ENCODE measurements at places on chromosomes 5 and 9. TPM values are rescaled to one million over a fixed set of nuclear protein-coding genes. Genes with fewer than 3 reads are reported as not detected.

Gene SLC22A5
- 2.5 TPM for total RNA-seq

Gene DOCK2
- total RNA-seq = 354 TPM

Gene PCDHGA6
- total RNA-seq = not detected

Gene TOPORS
- 29.8 TPM for total RNA-seq

DNA sequence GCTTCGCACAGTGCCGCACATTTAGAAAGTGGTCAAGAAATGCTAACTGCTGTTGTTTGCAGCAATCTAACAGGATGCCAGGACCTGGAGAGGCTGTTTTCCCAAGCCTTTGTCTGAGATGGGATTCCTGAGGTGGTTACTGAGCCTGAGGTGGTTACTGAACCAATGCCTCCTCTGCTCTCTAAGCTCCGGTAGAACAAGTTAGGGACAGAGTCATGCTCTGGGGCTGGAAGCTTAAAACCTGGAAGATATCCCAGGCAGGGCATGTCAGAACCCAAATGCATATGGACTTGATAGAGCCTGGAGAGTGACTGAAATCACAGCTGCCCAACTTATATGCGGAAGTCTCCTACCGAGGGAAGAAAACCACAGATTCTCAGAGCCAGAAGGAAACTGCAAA, 46.5 kb upstream of the FAT2 start:
- no peak for DNase-seq

GRCh38 chr9:77865385-77866047, 166.1 kb downstream of the GNAQ start:
- no peak for DNase-seq

- no peak for DNase-seq
Observed at GRCh38 chr9:95383845-95384244, 66.3 kb upstream of the FANCC start.

GRCh38 chr5:123104607-123105006, 15.6 kb downstream of the PRDM6 start:
- DNase-seq = no peak

DNA sequence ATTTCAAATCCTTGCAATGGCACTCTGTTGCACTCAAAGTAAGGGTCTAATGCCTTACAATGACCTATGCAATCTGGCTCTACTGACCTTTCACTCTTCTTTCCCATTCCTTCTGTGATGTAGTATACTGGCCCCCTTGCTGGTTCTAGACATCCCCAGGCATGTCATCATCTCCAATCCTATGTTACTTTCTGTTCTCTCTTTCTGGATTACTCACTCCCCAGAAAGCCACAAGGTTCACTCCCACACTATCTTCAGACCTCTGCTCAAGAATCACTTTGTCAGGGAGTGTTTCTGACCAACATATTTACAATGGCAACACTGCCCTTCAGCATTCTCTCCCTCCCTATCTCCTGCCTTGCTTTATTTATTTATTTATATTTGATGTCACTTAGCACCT, 802.2 kb upstream of the WWC1 start:
- no peak for DNase-seq

Data from CD4-positive, CD25-positive, alpha-beta regulatory T cell (primary cell).